Ecto neural progenitor cell (in vitro differentiated cells): ENCODE measurements at places on chromosomes 6 and 20.

DNA sequence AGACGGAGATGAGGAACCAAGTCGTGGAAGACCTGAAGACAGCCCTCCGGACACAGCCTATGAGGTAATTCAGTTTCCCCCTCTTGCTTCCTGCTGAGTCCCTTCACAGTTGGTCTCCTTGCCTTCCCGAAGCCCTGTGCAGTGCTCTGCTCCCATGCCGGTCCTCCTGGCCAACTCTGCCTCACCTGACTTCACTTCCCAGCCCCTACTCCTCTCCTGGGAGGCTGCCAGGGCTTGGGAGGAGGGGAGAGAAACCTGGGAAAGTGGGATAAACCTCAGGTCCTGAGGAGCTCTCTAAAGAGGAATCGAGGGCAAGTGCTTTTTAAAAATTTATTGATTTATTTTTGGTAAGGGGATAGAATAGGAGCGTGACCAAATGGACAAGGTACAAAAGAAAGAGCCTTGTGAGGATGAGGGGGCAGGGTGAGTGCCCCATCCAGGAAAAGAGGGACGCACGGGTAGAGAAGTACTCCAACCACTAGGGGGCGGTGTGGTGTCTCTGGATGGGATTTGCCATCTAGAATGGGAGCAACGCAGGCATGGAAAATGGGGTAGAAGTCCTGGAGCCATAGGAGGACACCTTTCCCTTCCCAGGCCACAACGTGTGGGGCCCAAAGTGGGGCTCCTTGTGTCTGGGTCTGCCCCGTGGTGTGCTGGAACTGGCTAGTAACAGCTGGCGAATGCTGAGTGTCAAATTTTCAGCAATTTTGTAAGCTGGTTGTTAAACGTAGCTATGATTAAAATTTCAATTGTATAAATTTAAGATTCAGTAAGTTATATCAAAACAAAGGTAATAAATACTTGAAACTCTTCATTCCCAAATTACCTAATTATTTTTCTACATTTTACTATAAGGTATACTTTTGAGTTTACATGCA lies 69.0 kb downstream of the MOCS1 start:
- DNase-seq, result peak; percentile 71

GRCh38 chr6:75178757-75179156 lies 27.1 kb downstream of the COL12A1 start:
- no peak for DNase-seq

DNA sequence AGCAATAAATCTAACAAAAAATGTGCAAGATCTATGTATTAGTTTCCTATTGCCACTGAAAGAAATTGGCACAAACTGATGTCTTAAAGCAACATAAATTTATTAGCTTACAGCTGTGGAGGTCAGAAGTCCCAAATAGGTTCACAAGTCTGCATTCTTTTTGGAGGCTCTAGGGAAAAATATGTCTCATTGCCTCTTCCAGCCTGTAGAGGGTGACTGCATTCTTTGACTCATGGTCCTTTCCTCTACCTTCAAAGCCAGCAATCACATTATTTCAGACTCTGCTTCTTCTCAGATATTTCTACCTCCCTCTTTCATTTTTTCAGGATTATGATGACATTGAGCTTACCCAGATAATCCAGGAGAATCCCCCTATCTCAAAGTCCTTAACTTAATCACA lies 1531.1 kb downstream of the KHDRBS2 start:
- DNase-seq, result no peak

DNA sequence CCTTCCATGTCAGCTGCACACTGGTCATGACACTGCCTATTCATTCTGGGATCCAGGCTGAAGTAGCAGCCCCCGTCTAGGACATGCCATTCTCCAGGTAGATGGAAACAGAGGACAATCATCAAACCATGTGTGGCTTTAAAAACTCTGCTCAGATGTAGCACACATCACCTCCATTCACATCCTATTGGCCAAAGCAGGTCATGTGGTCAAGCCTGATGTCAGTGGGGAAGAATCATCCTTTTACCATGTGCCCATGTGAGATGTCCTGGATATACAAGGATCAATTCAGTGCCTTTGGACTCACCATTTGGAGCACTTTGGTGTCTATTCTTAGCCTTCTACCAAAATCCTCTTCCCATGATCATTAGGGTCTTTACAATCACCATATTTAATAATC lies 99.5 kb downstream of the CDC5L start:
- no peak for DNase-seq

GRCh38 chr20:16178546-16179135 lies 394.6 kb downstream of the KIF16B start:
- no peak for DNase-seq

GRCh38 chr6:161671117-161671516 lies 397.3 kb upstream of the AGPAT4 start:
- no peak for DNase-seq

DNA sequence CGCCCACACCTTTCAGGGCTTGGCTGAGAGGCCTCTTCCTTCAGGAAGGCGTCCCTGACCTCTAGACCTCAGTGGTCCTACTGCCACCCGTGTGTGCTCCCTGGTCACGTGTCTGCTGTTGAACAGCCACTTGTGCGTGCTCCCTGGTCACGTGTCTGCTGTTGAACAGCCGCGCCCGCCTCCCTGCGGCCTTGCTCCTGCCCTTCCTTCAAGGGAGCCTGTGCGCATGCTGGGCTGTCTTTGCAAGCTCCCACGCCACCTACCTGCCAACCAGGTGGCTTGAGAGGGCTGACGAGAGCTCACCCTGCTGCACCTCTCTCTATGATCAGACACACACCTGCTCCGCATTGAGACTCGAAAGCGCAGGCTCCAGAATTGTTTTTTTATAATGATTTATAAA lies 179.3 kb downstream of the BMP7 start:
- no peak for DNase-seq

GRCh38 chr20:58714340-58714922 lies 21.8 kb downstream of the NPEPL1 start:
- peak; percentile 43 for DNase-seq

GRCh38 chr6:43454696-43455530 lies 435 bp downstream of the DLK2 start:
- peak; percentile 91 for DNase-seq

DNA sequence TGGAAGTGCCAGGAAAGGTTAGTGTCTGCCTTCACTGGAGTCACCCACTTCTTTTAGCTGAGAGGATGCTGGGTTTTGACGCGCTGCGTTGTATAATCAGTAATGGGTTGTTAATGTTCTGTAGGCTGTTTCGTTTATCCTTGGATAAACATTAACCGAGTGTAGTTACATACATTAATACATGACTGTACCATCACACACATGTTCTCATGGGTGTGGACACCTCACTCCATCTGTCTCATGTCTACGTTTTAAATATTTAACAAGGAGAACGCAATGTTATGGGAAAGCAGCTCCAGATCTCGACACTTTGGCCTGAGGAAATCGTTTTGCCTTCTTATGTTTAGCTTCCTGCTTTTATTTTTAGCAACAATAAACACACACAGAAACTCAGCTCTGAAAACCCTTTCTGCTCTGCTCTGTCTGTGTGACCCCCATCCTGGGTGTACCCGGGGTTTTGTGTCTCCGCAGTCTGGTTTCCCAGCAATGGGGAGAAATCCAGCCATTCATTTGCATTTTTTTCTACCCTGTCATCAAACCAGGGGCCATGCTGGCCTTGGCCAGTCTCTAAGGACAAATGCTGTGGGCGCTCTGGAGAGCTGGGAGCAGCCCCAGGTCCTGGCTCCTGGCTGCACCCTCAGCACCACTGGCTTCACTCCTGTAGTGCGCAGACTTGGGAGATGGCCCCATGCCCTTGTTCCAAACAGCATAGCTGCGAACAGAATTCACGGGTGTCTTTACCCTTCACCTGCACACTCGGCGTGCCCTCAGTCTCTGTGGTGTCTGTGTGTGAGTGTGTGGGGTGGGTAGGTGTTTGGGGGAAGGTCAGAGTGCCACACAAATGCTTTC lies 110.8 kb downstream of the ERMARD start:
- DNase-seq, result no peak

GRCh38 chr6:157995458-157995857 lies 13.8 kb downstream of the SYNJ2 start:
- no peak for DNase-seq

- DNase-seq, result no peak
These were observed 10.9 kb downstream of the FOXQ1 start for GRCh38 chr6:1322696-1323219.

- DNase-seq, result no peak
These were observed 384.2 kb downstream of the PRKN start for GRCh38 chr6:162343198-162343935.

DNA sequence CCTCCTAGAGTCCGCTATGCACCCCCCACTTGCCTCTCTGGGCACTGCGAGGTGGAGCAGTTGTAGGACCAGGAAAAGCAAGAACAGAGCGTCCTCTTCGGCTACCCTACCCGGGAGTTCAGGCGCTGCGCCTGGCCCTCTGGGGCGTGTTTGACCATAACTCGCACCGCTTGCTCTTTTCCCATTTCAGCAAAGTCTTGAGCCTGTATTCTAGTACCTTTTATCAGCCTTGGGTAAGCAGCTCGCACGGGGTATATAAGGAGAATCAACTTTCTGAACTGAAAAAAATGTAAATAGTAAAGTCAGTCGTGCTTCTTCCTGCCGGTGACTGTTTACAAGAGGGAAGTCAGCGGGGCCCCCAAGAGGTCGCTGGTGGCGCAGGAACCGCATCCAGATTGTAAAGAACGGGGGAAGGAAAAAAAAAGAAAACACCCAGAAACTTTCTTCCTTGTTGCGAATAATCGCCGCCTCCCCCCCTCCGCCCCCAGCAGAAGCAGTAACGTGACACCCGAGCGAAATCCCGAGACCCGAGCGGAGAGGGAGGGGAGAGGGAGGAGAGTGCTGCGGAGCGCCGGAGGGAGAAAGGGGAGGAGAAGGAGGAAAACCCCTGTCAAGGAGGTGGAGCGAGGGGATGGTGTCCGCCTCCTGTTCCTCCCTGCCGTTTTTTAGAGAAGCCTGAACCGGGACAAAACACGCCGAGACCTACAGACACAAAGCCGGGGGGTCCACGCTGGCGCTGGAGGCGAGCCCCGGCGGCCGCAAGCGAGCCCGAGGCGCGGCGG lies at the start of gene UST:
Gene UST (plus strand): TSS at position 668 of the 782 bp plus-strand sequence. CDS start 401 bp downstream, outside the sequence.
- peak; percentile 93 for DNase-seq
